Dermis blood vessel endothelial cell (primary cell): ENCODE measurements at places on chromosomes 2 and 18.

GRCh38 chr18:40473221-40474029, 1481.6 kb upstream of the PIK3C3 start:
- no peak for DNase-seq

DNA sequence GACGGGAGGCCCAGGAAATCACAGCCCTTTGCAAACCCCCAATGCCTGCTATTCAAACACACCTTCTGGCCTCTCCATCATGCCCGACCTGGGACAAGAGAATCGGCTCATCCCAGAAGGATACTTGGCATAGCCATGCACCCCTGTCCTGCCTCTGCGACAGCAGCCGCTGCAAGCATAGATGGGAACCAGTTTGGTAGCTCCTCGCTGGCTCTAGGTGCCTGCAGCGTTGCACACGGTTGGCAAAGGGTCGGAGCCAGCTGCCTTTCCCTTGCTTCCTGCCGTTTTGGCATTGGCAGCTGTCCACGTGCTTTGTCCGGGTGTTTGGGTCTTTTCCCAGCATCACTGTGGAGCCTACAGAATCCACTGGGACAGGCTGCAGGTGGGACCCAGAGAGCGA, 76.9 kb downstream of the TWIST2 start:
- no peak for DNase-seq

GRCh38 chr2:228131833-228132232, 49.7 kb downstream of the SPHKAP start:
- DNase-seq: no peak

- DNase-seq: no peak
Observed at GRCh38 chr18:58850786-58851469, 13.7 kb upstream of the ZNF532 start.
